ENCODE measurements at places on chromosomes 5 and 9.
A peak's percentile ranks its signal among the peaks of the same experiment; 100 is the strongest.

DNA sequence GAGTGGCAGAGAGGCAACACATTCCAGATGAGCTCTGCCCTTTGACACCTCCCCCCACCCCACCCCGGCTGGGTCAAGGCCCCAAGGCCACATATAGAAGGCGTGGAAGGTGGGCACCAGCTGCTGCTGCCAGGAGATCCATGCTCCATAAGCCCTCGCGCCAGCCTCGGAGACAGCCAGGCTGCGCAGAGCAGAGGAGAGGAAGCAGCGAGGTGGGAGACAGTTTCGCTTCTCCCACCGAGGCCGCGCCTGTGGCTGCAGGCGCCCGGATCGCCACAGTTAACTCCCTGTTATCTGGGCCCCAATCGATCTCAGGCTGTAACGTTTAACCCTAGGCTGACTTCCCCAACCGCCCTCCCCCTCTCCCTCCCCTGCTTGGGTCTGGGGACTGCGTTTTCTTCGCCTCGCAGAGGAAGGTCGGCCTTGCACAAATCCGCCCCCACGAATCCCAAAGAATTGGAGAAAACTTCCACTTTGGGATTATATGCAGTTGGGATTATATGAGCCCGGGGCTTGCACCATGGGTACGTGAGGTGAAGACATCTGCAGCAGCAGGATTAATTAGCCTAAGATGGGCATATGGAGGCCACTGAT lies 1.1 kb upstream of the CXXC5 start:
- no peak for DNase-seq

DNA sequence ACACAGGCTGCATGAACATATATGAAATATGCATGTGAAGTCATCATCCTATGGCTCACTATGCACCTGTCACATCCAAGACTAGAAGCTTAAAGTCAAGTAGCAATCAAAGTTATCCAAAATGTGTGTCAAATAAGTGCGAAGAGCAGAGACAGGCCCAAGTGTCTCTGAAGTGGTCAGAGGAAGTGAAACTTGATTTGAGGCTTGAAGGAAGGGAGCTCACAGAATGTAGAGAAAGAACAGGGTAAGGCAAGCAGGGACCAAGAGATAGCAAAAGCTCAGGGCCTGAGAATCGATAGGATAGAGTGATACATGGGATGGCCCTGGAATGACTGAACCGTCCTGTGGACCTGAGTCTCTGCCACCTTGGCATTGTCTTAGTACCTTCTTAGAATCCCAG lies 274.3 kb upstream of the TRPC7 start:
- no peak for DNase-seq

GRCh38 chr5:154829181-154829588 lies 21.2 kb downstream of the FAXDC2 start:
- no peak for DNase-seq

- DNase-seq = no peak
These were observed 119.6 kb upstream of the RETREG1 start for GRCh38 chr5:16736158-16736995.

GRCh38 chr9:99012957-99013512 lies 69.3 kb downstream of the COL15A1 start:
- no peak for DNase-seq

GRCh38 chr5:122004201-122004600 lies 42.4 kb downstream of the SRFBP1 start:
- DNase-seq = no peak

DNA sequence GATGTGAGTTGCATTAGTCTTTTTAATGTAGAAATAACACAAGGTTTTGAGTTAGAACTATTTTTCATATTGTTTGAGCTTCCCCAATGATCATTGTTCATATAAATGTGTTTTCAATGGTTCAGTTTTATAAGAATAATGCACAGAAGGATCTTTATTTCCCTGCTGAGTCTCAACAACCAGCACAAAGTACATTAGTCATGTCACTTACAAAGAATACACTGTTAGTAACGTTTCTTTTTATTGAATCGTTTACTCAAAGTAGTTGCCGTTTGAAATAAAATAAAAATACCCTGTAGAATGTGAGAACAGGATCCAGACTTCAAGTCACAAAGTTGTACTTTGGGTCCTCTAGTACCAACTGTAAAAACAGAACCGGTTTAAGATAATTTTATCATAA lies 41.5 kb downstream of the ERCC8 start:
- no peak for DNase-seq

- no peak for DNase-seq
These were observed 193.0 kb downstream of the AOPEP start for GRCh38 chr9:94919376-94920098.

DNA sequence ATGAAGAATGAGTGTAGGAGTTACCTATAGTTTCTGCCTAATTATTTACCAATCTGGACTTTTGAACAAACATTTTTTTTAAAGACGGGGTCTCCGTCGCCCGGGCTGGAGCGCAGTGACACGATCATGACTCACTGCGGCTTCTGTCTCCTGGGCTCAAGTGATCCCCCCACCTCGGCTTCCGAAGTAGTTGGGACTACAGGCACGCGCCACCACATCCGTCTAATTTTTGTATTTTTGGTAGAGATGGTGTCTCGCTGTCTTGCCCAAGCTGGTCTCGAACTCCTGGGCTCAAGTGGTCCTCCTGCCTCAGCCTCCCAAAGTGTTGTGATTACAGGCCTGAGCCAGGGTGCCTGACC lies 1.5 kb downstream of the CTNNA1 start:
- no peak for DNase-seq

GRCh38 chr9:126337729-126338372 lies 11.2 kb downstream of the MVB12B start:
- no peak for DNase-seq

GRCh38 chr9:82140471-82140870 lies 151.9 kb downstream of the SPATA31D1 start:
- no peak for DNase-seq

- no peak for DNase-seq
These were observed 33.9 kb downstream of the CNOT8 start for GRCh38 chr5:154892369-154892771.

GRCh38 chr9:2662496-2662895 lies 40.9 kb downstream of the VLDLR start:
- DNase-seq = no peak

DNA sequence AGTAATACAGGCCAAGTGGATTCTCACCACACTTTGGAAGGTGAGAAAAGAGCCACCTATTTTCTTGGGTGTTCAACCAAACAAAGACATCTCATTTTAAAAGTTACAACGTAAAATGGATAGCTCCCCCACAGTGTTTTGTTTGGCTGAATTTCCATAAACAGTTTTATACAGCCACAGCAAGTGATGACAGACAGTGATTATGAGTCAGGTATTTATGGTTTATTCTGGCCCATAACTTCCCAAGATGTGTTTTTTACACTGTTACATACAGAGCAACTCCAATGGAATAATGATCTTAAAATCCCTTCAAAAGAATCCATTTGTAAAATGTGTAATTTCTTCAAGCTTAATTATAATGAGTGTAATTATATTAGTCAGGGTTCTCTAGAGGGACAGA lies 421.3 kb downstream of the TLE1 start:
- DNase-seq = no peak

DNA sequence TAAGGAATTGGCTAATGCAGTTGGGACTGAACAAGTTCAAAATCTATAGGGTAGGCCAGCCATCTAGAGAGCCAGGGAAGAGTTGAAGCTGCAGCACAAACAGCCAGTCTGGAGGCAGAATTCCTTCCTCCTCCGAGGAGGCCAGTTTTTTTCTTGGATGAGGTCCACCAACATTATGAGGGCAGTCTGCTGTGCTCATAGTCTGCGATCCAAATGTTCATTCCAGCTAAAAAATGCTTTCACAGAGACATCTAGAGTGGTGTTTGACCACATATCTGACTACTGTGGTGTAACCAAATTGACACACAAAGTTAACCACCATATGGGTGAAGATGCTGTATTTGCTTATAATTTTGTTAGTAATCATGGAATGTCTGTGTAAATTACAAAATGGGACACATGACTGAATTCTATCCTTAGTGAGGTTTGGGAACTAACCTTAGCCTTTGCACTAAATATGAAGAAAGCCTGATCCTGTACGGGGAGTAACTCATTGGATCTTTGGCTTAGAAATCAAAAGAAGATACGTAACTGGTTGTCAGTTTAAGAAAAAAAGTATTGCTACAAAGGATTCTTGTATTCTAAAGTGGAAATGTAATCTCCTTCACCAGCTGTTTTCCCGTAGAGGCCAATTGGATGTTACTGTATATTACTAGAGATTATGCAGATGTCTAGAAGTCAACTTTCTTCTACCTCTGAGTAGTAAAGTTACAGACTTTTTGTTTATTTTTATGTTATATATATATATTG lies 70.6 kb downstream of the SPIN1 start:
- no peak for DNase-seq

DNA sequence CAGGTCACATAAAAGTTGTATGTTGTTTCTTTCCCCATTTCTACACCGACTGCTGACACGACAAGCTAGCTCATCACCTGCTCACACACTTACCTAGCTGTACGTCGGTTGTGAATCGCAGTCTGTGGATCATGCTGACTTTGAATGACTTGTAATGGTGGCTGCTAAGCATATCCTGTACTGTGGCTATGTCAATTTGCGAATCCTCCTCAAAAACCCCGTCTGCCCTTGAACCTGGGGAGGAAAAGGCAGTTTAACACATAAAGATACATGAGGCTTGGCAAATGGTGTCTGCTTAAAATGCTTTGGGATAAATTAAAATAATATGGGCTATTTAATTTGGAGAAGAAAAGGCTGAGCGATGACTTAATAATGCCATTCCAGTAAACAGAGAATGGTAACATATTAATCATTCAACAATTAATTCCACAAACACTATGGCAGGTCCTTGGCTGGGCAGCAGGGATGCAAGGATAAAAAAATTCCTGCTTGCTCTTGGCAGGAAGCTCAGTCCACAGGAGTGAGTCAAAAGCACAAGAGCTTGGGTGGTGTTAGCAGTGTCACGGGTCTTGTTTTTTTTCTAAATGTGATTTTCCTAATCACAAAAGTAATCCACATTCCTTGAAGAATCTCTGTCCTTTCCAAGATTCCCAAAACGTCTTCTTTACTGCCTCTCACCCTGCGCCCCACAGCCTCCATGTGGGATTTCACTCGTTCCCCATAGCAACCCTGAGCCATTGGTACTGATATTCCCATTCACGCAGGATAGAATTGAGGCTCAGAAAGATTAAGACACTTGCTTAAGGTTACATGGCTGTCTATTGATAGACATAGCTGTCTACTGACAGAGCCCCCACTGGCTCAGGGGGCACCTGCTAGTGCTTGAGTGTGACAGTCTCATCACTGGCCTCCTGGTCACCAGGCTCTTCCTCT lies 222.4 kb downstream of the MAPKAP1 start:
- no peak for DNase-seq

- no peak for DNase-seq
These were observed 117.9 kb upstream of the KCNN2 start for GRCh38 chr5:114243972-114244317.

GRCh38 chr5:43603344-43604217 lies 601 bp downstream of the NNT start:
- DNase-seq = peak; percentile 59

- no peak for DNase-seq
These were observed 71.0 kb upstream of the ICE1 start for GRCh38 chr5:5351288-5351979.

- DNase-seq = no peak
These were observed 109.9 kb upstream of the RGMB start for GRCh38 chr5:98663521-98663920.
